ENCODE measurements at places on chromosomes 3 and 15.

- no peak for DNase-seq
Observed at GRCh38 chr3:128307029-128307633, 153.8 kb downstream of the EEFSEC start.

DNA sequence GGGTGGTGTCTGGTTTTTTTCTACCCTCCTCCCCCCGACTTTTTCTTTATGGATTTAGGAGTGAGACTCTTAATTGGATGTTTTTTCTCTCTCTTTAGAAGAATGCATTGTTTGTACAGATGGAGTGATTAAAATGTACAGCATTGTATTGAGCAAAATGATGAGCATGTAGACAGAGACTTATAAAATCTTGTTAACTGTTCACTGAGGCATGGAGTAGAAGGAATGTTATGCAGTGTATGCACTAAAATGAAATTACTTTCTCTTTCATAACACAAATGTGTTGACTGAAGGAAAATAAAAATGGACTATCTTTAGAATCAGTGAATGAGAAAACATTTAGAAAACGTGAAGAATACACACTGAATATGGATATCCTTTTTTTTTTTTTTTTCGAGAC lies 39.8 kb downstream of the ZFAND6 start:
- no peak for DNase-seq

GRCh38 chr15:94445566-94446160 lies 214.3 kb downstream of the MCTP2 start:
- DNase-seq = no peak

DNA sequence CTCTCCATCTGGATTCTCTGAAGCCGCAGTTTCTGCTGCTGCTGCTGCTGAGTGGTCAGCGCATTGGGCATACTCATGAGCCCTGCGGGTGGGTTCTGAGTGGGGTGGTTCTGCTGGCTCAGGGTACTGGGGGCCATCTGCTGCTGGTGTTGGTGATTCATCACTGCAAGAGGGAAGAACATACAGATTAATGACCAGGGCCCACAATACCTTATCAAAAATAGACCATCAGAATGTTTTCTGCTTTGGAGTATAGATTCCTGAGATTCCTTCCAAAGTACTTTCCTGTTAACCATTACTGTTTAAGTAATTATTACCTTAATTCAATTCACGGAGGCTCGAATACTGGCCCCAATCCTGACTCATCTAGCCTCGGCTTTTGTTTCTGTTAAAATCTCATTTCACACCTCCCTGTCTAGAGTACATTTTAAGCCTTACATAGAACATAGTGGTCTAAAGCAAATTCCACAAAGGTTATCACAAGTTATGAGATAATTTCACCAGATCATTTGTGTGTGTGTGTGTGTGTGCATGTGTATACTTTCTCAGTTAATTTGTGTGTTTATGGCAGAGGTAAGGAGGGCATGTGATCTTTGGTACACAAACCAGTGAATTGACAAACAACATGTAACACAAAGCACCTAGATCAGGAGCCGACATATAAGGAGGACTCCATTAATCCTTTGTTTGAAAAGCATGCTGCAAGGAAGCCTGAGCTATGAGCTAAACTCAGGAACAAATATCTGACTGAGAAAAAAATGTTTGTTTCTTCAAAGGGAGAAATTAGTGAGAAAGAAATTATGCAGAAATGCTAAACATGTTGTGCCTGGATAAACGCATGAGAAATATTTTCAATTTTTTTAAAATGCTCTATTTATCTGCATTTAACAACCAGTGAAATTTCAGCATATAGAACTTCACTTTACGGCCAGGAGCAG lies 68.1 kb downstream of the TM4SF4 start:
- no peak for DNase-seq

DNA sequence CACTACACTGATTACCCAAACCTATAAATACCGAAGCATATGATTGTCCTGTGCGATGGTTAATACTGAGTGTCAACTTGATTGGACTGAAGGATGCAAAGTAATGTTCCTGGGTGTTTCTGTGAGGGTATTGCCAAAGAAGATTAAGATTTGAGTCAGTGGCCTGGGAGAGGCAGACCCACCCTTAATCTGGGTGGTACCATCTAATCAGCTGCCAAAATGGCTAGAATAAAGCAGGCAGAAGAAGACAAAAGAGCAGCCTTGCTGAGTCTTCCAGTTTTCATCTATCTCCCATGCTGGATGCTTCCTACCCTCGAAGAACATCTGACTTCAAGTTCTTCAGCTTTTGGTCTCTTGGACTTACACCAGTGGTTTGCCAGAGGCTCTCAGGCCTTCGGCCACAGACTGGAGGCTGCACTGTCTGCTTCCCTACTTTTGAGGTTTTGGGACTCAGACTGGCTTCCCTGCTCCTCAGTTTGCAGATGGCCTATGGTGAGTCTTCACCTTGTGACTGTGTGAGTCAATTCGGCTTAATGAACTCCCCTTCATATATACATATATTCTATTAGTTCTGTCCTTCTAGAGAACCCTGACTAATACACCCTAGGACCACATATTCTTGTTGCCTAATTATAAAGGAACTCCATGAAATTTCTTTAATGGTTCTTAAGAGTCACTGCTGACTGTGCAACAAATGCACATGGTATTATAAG lies 31.7 kb downstream of the CSNK1G1 start:
- no peak for DNase-seq

DNA sequence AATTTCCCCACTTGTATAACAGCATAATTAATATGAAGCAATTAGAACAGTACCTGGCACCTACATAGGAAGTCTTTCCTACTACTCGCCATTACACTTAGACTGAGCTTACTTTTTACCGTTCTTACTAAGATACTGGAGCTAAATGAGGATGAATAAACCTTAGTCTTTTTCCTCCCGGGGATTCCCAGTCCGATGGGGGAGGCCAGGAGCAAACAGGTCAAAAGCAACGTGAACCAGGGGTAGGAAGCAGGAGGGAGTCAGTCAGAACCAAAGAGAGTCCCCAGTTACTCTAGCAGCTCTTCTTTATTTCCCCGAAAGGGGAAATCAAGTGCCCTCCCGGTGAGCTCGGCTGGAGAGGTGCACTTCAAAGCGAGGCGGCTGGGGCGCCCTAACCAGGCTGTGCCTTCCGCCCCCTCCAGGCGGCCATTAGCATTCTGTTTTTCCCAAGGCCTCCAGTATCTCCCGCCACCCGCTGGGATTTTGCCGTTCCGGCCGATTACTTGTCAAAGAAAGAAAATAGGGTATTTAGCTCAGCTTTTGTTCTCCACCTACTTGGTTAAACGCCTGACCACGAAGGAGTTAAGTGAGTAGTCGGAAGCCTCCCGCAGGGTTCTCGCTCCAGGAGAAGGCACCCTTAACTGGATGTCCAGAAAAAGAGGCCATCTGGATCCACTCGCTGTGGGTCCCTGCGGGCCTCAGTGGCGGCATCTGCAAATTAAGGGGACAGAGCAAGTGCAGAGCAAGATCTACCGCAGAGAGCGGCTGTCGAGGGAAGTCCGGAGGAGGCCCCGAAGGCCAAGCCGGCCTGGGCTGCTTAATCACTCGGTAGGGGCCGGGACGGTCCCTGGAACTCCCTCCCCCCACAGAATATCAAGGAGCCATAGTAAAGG lies 6.3 kb upstream of the EOMES start:
- no peak for DNase-seq

DNA sequence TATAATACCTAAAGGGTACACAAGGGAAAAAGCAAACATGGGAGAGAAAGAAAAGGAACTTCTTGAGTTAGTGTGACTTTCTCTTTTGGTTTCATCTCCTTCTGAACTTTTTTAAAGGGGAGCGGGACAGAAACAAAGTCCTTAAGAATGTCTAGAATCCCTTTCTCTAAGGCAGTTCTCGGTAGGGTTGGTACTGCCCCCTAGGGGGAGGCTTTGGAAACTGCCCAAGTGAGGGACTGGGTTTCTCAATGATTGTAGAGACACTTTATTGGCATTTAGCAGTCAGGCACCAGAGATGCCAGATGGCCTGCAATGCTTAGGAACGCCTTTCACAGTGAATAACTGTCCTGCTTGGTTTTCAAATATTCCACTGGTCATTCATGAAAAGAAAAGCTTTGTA lies 172.7 kb downstream of the WDR72 start:
- no peak for DNase-seq

DNA sequence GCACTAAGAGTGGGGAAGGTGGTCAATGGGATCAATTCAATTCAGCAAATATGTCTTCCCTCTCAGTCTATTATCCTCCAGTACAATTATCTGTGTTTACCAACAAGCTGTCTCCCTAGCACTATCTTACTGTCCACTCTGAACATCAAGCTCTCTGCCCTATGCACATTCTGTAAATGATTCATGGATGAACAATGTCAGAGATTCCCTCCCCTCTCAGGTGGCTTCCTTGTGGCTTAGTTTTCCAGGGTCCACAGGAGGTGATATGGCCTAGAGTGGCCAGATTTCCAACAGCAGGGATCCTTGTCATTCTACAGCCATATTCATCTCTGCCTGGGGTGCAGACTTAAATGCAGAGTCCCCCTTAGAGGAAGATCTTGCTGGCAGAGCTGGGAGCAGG lies 225.1 kb downstream of the UACA start:
- DNase-seq = no peak
